ENCODE measurements at places on chromosomes 1 and 21. TPM values are rescaled to one million over a fixed set of nuclear protein-coding genes. Genes with fewer than 3 reads are reported as not detected.

Gene PANK4
- total RNA-seq: 54.0 TPM

Gene ZBTB8B
- 0.02 TPM for total RNA-seq

Gene STMN1
- total RNA-seq: 24.8 TPM

Gene LCE2A
- not detected for total RNA-seq

Gene PADI2
- total RNA-seq: 9.9 TPM

Gene OLIG2
- total RNA-seq: not detected

Gene GRIK3
- 0.37 TPM for total RNA-seq

Gene CATSPERE
- 1.1 TPM for total RNA-seq
